ENCODE measurements at places on chromosomes 4 and X.

DNA sequence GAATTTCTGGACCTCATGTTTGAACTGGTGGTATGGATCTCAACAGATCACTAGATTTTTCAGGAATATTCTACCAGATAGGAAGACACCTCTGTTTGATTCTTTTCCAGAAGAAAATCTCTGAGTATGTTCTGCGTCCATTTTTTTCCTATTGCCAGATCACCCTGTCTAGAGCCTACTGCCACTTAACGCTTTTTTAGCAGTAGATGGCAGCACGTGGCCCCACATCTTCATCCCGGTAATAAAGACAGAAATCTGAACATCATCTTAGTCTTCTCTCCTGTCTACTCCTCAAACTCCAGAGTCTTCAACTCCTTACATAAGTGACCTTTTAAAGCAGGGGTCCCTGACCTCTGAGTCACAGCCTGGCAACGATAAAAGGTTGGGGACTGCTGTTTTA is 184.7 kb downstream of the TMA16 start:
- DNase-seq = no peak

DNA sequence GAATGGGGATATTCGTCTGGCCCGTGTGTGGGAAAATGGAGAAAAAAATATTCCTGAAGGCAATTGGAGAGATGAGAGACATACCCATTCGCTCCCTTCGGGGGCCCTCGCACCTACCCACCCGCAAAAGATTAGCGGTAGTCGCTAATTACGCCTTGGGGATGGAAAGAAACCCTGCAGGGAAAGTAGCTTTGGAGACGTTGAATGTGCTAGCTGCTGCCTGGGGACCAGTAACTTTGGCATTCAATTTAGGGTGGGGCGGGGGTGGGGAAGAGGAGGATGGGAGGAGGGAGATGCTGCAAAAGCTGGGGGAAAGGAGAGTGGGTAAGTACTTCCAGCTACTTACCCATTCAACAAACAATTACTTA is 407 bp upstream of the ZC4H2 start:
- no peak for DNase-seq

- DNase-seq = no peak
Observed at GRCh38 chrX:3990569-3990968, 277.1 kb upstream of the PRKX start.

GRCh38 chrX:40663880-40664630 is 16.7 kb upstream of the CXorf38 start:
- DNase-seq = no peak

- no peak for DNase-seq
Observed at GRCh38 chr4:173169428-173170181, 994 bp downstream of the GALNT7 start.

GRCh38 chr4:147799986-147800555 is 68.2 kb downstream of the ARHGAP10 start:
- DNase-seq = peak; percentile 5

DNA sequence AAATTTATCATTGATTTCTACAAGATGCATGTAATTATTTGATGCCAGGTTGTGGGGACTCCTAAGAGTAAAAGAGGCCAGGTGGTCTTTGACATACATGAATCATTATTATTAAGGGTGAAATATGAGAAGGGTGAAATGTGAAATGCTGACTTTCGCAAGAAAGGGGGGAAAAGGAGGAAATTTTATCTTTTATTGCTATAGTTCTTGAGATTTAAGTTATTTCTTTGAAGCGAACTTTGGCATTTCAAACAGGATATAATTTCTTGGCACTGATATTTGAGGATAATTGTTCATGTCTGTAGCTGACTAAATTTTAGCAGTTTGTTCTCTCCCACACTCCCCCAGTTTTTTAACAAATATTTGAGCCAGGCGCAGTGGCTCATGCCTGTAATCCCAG is 80.1 kb downstream of the TMEM131L start:
- DNase-seq = no peak

DNA sequence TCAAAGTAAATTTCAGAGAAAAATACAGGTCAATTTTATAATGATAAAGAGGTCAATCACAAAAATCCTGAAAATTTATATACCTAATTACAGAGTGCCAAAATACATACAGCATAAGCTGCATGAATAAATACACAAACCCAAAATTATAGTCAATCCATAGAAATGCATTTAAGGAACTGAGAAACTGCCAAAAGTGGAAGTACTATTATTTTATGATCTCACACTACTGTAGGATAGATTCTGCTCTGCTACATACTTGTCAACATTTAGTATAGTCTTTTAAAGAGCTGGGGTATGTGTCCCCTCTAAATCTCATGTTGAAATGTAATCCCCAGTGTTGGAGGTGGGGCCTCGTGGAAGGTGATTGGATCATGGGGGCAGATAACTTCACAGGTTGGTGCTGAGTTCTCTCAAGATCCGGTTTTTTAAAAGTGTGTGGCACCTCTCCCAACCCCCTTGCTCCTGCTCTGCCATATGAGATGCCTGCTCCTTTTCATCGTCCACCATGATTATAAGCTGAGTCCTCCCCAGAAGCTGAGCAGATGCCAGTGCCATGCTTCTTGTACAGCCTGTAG is 31.8 kb downstream of the CHIC2 start:
- no peak for DNase-seq

- no peak for DNase-seq
Observed at GRCh38 chr4:150217808-150218207, 139.6 kb downstream of the DCLK2 start.

GRCh38 chr4:34182306-34182705 is 2062.0 kb downstream of the ARAP2 start:
- no peak for DNase-seq

DNA sequence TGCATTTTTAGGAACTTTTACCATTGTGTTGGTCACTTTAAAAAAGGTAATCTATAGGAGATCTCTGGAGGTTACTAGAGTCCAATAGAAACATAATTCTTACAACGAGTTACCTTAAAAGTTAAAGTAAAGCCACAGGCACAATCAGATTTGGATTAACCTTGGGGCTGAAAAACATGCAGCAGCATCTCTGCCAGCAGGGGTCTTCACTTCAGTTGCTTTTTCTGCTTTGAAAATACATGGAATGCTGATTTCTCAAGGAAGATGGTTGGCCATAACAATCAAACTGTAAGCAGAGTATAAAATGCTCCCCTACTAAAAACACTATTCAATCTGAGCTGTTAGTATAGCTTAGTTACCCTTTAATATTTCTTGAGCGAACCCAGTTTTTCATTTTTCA is 1072.3 kb upstream of the PCDH10 start:
- no peak for DNase-seq

DNA sequence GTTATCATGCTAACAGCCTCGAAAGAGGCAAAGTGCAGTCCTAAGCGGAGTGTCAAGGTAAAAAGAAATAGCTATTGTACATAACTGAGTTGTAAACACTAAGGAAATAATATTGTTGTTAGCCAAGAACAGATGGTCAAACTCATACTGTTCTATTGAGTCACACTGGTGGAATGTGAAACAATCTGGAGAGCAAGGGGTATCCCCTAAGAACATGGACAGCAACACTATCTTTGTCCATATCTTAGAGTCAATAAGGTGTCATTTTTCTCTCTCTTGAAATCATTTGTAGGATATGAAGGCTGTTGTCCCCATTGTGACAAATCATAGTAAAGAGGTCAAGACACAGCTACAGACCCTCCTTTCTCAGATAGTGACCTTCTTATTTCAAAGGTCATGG is 4.5 kb upstream of the PDGFC start:
- no peak for DNase-seq

DNA sequence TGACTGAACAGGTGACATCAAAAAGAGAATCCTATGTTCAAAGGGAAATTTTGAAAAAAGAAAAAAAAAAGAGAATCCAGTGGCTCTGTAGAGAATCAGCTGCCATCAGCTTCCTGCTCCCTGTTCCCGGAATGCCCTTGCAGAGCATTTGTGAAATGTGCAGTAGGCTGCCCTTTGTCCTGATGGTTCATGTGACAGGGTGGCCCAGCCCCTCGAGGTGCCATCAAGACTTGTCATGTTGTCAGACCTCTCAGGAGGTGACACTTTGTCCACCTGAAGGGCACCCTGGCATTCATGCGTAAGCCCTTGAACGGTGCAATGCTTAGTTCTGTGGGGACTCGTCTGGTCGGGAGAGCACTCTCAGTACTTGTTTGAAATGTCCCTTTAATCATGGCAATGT is 71.4 kb downstream of the CLDN34 start:
- no peak for DNase-seq

DNA sequence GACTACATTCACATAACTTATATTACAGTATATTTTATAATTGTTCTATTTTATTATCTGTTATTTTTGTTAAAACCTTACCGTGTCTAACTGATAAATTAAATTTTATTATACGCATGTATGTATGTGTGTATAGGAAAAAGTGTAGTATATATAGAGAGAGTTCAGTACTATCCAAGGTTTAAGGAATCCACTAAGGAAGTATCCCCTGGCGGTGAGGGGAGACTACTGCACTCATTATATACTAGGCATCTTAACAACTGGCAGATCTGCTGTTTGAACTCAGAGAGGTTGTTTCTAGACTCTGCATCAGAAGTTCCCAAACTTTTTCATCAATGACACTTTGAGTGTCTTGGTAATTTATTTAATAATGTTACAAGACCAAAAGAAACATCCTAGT is 70.9 kb downstream of the NDST4 start:
- no peak for DNase-seq

DNA sequence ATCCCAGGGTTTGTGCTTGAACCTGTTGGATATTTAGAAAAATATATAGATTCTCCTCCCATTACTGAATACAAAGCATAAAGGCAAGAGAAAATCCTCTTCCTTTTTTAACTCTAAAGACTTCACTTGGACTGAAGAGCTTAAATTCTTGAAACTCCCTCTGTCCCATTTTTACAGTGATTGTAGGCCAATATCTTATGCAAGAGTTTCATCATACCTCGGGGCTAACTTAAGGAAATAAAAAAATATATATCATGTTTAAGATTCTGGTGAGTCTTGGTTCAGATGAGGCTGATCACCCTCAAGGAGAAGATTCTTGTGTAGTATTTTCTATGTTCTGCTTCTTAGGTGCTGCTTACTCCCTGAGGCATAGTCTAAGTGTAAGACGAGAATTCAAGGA is 1449.6 kb downstream of the C4orf33 start:
- DNase-seq = no peak

DNA sequence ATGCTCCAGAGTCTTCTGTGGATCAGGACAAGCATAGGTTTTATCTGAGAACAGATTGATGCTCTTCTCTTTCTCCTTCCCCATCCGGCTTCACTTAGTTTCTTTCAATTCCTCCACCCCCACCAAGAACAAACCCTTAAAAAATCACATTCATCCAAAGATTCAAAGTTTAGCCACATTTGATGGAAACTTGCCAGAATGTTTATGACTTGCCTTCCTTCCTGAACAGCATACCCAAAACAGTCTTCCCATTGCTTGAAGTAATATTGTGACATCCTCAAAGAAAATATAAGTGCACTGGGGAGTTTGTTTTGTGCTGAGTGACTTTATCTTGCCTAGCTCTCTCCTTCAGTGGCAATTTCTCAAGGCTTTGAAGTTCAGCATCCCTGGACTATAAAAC is 83.0 kb downstream of the MAGEB17 start:
- DNase-seq = no peak

DNA sequence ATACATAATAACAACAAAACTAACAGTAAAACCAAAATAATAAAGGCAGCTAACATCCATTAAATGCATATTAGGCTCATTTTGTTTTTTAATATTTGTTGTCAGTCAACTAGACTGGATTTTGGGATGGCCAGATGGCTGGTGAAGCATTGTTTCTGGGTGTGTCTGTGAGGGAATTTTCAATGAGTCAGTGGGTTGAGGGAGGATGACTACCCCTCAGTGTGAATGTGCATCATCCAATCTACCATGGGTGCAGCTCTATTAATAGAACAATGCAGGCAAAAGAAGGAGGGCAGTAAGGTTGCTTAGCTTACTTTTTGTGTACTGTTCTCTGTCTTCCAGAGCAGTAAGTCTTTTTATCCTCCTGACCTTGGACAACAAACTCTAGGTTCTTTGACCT is 484.2 kb upstream of the HS3ST1 start:
- DNase-seq = no peak

Data from activated CD8-positive, alpha-beta memory T cell treated with anti-CD3 and anti-CD28 coated beads for 1 hour (primary cell).